Aorta (tissue), 5 donors: ENCODE measurements at places on chromosomes 3 and 15. TPM values are rescaled to one million over a fixed set of nuclear protein-coding genes. Genes with fewer than 3 reads are reported as not detected.

The NOX5 gene
- total RNA-seq = 0.18 TPM

The RBP2 gene
- not detected for total RNA-seq

The ONECUT1 gene
- not detected for total RNA-seq

The PLIN1 gene
- total RNA-seq = 3.0 TPM

The UBE3A gene
- 93.6 TPM for total RNA-seq

The GOLGA8S gene
- total RNA-seq = 0.52 TPM

The GP5 gene
- total RNA-seq = 0.19 TPM

The SUCNR1 gene
- 3.2 TPM for total RNA-seq

The GHRL gene
- 1.7 TPM for total RNA-seq

The EBLN2 gene
- total RNA-seq = 5.1 TPM

The SHF gene
- total RNA-seq = 13.8 TPM

- DNase-seq = no peak
Observed at GRCh38 chr3:117628823-117629291, 919.3 kb downstream of the TUSC7 start.

- no peak for DNase-seq
Observed at GRCh38 chr3:139074565-139075115, 29.9 kb upstream of the PRR23C start.

DNA sequence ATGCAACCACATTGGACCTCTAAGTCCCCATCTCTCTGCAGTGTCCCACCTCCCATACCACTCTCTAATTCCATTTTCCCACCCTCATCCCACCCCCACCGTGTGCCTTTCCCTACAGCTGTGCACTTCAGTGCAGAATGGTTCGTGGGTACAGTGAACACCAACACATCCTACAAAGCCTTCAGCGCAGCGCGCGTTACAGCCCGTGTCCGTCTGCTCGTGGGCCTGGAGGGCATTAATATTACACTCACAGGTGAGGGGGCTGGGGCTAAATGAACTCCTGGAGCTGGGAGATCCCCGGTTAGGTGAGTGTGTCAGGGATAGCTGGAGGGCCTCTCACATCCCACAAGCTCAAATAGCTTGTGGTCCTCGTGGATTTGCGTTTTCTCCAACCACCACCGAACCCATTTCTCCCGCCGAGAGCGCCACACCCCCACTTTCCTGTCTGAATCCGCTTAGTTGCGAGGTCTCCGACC lies 1.9 kb downstream of the DUOXA2 start:
- peak; percentile 70 for DNase-seq

- no peak for DNase-seq
Observed at GRCh38 chr3:172626021-172626640, 84.7 kb downstream of the NCEH1 start.

GRCh38 chr3:19488939-19489338 lies 340.6 kb downstream of the KCNH8 start:
- no peak for DNase-seq

DNA sequence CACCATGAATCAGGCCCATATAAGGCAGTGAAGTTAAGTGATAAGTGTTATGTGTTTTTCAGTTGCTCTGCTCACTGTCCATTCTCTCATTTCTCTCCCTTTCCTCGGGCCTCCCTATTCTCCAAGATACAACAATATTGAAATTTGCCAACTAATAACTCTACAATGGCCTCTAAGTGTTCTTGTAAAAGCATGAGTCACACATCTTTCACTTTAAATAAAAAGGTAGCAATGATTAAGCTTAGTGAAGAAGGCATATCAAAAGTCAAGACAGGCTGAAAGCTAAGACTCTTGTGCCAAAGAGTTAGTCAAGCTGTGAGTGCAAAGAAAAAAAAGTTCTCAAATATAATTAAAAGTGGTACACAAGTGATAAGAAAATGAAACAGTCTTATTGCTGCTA lies 675.4 kb downstream of the OTOL1 start:
- DNase-seq = no peak

DNA sequence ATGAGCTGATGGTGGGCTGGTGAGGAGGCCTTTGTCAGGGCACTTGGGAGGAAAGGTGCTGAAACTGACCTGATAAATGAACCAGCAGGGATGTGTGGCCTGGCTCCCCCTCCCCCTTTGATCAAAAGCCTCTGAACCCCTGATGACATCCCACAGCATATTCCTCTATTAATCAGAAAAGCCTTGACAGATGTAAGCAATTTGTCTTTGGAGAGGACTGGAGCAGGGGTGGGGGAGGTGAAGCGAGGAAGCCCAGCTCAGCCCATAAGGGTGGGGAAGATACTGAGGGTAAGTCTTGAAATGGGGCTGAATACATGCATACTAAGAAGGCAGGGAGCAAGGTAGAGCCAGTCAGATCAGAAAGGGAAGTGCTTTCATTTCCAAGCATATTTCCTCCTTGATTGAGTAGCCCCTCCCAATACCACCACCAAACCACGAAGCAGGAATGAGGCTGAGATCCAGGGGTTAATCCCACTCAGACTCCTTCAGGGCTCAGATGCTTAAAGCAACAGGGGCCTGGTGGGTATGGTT lies 34.7 kb upstream of the MRPS22 start:
- DNase-seq = no peak

DNA sequence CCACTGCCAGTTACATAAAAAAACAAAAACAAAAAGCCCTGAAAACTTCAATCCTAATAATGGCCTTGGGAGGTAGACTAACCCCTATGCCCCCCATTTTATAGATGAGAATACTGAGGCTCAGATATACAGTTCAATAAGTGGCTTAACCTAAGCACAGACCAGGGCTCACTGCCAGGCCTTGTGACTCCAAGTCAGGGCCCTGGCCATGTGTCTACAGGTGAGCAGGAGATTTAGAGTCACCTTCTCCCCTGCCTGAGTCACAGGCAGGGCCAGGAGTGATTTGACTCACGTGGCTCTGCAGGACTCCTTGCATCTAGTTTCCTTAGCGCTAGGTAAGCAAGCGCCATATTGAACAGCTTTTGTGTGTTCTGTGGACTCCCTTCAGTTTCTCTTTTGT lies 98.6 kb upstream of the ETV5 start:
- no peak for DNase-seq

DNA sequence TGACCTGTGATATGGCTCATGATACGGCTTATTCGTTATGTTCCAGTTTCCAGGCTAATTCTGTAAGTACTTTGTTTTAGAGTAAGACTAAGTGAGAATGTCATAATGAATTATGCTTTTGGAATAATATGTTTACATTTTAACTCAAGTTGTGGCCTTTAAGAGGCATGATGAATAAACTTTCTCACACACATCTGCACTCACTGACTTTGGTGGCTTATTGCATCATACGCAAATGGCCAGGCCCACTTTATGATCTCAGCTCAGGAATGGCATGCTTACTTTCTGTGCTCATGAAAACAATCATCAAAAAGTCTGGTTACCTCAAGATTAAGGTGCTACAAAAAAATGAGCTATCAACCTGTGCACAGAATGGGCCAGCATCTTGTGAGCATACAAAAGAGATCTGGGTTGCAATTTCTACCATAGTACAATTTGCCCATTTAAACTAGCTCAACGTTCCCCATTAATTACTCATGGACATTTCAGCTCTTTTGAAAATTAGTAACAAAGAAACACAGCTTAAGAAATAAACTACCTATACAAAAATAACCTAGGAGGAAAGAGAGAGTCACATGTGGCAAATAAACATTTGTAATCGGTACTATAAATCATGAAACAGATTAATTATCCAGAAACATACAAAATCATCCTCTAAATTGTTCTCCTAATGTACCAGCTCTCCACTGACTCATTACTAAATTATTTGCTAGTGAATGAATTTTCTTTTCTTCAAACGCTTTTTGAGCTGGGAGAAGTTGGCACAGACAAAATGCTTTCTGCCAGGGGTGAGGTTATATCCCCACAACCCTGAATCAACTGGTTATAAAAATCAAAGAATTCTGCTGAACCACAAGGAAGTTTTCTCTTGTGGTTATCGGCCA lies 439.0 kb upstream of the ADAMTS9 start:
- no peak for DNase-seq

GRCh38 chr3:110793611-110794010 lies 278.0 kb upstream of the NECTIN3 start:
- DNase-seq = no peak

DNA sequence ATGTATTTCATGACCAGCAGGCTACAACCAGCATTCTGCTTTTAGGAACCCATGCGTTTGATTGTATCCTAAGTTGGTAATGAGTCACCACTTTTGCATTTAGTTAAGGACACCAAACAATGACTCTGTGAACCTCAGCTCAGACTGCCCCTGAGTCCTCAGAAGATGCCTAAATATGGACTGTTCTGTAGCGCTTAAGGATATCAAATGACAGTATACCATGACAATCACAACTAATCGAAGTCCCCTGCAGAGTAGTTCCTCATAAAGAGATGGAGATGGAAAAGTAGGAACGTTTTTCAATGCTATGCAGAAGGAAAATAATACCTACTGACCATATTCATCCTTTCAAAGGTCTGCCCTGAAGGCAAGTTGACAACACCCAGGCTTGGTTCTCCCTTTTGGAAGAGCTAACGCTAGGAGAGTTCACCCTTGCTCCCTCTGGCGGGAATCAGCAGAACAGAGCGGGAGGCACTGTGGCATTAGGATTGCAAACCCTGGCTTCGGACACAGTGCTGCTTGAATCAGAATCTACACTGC lies 508.6 kb downstream of the FHIT start:
- DNase-seq = no peak

DNA sequence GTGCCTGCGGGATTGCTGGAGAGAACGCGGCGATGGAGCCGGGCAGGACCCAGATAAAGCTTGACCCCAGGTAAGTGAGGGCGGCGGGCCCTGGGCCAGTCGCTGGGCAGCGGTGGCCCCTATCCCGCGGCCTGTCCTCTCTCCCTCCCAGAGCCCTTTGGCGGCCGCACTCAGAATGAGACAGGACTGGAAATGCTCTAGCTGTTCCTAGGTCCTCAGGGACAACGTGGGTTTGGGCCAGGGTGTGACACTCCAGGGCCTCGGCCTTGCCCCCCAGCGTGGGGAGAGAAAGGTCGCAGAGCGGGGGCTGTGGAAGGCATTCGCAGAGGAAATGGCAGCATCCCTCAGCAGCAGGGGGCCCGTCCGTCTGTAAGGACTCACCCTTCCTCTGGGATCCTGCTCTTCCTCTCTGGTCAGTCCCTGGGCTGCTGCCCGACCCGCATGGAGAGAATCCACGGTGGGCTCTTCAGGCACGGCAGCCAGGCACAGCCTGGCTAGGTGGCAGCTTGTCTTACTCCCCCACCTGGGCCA lies 412 bp downstream of the SLC51A start:
- no peak for DNase-seq

DNA sequence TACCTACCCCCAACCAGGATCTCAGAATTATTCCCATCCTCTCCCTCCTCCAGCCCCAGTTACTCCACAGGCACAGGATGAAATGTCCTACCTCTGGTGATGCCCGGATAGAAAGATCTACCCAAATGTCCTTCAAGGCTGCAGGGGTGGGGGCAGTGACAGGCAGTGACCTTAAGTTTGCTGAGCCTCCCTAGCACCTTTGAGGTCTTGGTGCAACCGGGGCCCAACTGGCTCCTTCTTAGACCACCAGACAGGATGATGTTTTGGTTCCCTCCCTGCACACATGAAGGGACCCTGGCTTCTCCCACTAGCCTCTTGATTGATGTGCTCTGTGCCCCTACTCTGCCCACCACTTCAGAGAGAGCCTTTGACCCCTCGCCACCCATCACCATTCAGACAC lies 36.4 kb downstream of the EXOG start:
- DNase-seq = no peak

DNA sequence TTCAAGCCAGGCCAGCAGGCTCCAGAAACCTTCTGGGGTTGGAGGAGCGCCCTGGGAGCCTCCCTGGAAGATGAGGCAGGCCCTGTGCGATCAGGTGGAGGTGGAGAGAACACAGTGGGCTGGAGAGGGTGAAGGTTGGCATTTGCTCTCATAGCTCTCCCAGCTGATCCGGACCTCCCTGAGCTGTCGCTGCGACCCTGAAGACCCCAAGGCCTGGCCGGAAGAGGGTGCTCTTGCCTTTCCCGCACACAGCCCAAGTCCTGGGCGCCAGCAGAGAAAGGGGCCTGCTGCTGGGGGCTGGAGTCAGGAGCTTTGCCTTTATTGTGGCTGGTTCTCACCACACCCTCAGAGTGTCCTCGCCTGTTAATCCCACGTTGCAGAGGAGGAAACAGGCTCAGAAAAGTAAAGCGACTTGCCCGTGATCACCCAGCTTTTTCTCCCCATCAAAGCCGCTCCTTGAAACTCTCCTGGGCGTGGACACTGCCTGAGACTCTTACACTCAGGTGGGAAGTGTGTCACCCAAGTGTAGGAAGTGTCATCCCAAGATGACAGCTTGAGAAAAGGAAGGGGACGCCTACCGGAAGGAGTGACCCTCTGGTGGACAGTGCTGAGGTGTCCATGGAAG lies 8.6 kb upstream of the RPL29 start:
- no peak for DNase-seq

GRCh38 chr3:120688121-120688520 lies 6.1 kb upstream of the HGD start:
- no peak for DNase-seq

- DNase-seq = no peak
Observed at GRCh38 chr3:189626286-189626685, 4.9 kb upstream of the TP63 start.

DNA sequence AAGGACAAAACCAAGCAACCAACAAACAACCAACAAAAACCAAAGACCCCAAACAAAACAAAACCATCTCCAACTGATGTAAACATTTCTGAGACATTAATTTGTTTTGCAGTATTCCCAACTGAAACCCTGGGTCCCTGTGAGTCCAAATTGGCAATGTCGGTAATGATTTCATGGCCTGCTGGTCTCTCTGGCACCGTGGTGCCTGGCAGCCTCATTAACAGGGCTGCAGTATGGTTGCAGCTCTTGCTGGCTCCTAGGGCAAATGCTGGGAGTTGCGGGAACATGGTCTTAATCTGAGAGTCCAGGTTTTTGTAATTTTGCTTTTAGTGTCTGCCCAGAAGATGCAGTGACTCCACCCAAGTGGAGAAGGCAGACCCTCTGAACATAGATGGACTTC lies 128.3 kb downstream of the SV2B start:
- DNase-seq = no peak

DNA sequence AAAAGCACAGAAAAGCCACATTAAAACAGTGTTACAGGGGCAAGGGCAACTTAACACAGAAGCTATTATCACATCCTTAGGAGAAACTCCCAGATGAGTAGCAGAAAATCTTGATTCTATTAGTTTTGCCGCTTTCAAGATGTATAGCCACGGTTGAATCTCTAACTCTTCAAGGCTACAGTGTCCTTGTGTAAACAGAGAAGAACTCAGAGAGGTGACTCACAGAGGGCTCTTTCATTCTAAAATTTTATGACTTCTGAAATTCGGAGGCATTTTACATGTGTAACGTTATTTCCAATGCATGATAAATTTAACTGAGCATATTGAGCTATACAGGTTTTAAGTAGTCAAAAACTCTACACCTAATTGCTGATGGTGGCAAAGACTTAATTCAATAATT lies 846.6 kb downstream of the GBE1 start:
- DNase-seq = no peak

DNA sequence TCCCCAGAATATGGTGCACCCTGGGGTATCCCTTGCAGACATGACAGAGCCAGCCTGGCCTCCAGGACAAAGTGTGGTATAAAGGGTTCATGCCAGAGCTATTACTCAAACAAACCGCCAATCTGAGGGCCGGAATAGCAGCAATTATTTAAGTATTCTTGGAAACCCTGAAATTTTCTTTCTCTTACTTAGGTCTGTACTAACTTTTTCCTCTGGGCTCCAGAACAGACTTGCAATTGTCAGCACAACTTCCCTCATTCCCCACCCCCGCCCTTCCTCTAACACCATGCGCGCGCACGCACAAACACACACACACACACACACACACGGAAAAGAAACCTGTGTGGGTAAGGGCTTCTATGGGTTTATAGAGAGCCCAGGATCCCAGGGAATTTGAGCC lies 56.3 kb downstream of the ISG20 start:
- no peak for DNase-seq

GRCh38 chr15:93035092-93035915 lies 53.7 kb downstream of the RGMA start:
- no peak for DNase-seq
